ENCODE measurements at places on chromosomes 3 and 15.

DNA sequence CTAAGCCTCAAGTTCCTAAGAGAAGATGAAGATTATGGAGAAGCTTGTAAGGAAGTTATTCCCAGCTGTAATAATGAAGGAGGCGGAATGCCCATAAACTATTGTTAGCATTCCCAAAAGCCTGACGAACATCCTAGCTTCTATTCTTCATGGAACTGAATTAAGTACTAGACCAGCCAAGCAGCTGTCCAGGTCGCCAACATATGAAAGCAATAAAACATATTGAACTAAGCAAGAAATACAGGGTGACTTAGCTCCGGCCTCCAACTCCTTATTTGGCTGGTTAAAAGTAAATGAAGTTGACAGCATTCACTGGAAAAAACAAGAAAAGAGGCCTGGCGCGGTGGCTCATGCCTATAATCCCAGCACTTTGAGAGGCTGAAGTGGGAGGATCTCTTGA, 174.0 kb upstream of the TPM1 start:
- DNase-seq, result no peak

GRCh38 chr3:59957150-59957549, 907.3 kb upstream of the CFAP20DC start:
- DNase-seq, result no peak

DNA sequence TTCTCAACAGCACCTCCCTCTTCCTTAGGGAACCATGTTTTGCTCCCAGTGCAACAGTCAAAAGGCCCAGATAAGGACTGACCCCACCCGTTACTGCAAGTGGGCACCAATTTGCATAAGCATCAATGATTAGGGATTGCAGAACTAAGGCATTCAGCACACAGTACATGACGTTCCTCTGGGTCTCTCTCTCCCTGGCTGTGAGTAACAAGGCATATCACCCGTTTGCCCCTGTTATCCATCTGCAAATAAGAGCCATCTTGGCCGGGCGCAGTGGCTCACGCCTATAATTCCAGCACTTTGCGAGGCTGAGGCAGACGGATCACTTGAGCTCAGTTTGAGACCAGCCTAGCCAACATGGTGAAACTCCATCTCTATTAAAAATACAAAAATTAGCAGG, 18.8 kb downstream of the MAGI1 start:
- DNase-seq, result no peak

- DNase-seq, result no peak
Observed at GRCh38 chr3:74643636-74644035, 29.2 kb upstream of the CNTN3 start.

- peak; percentile 86 for DNase-seq
Observed at GRCh38 chr3:25783661-25784512, 644 bp upstream of the NGLY1 start.

All from iPS-NIHi11 (cell line).